ENCODE measurements at places on chromosomes 2 and 18.

DNA sequence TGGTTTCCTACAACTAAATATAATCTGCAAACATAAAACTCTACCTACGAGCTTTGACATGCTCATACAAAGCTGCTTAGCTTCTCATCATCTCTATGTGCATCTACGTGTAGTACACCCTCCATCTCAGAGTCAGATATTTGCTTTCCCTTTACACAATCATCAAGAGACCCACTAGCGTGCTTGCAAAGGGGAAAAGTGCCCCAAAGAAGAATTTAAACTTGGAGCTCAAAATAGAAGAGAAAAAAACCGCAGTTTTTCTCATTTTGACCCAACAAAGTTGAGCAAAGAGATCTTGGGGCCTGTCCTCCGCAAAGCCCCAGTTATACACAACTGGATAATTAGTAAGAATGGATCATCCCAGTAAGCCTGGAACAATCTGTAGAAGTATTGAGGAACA is 104.1 kb downstream of the PAX3 start:
- no peak for DNase-seq

DNA sequence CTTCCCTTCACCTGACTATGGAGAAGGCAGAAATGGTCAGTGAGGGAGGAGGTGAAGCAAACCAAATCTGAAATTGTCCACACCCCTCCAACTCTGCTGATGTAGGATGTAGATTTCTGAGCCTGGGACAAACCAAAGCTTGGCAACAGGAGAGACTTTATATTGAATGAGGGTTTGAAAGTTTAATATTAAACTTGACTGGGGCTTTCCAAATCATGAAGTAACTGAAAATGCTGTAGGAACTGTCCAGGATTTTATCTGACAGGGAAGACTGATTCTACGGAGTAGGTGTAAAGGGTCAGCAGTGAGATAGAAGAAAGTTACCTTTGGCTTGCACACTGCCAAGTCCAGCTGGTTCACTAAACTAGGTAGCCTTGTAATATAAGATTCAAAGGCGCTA is 194.5 kb downstream of the TDRD15 start:
- no peak for DNase-seq

GRCh38 chr2:197947219-197947757 is 142.9 kb downstream of the PLCL1 start:
- DNase-seq, result no peak

DNA sequence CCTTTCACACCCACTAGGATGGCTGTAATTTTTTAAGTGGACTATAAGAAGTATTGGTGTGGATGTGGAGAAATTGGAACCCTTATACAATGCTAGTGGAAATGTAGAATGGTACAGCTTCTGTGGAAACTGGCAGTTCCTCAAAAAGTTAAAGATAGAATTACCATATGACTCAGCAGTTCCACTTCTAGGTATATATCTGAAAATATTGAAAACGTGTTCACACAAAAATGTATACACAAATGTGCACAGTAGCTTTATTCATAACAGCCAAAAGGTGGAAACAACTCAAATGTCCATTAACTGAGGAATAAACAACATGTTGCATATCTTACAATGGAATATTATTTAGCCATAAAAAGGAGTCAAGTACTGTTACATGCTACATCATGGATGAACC is 17.7 kb downstream of the TANK start:
- DNase-seq, result no peak

DNA sequence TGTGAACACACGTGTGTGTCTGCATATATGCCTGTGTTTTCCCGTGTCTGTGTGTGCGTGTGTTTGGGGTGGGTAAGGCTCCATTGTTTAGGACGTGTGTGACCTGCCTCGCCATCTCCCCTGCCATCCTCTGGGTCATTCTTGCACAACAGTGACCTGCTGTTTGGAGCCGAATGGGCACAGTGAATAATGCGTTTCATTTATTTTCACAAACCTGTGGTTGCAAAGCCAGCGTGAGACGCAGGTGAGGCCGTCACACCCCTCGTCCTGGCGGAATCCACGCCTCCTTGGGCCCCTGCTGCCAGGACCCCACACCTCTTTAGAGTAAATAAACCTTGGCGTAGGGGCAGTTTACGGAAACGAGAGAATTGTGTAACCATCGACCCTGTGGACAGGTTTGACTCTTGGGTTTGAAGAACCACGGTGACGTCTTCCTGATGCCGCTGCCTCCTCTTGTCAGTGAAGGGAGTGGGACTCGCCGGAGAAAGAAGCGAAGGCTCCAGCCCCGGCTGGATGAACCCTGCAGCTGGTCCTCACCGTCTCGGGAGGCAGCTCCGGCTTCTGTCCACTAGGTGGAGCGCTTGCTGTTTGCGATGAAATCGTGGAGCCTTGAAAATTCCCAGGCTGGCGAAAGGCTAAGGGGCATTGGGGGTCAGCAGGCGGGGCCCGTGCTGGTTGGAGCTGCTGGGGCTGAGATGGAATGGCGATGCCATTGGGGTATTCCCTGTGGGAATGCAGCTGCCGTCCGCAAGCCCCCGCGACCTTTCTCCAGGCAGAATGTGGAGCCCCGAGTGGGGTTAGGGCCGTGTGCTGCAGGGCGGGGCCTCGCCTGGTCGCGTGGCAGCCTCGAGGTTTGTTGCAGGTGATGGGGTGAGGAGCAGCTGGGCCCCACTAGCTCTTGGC is 81.1 kb downstream of the RTP5 start:
- DNase-seq, result peak; percentile 69

GRCh38 chr2:73202156-73203054 is at the start of gene NOTO:
TSS of gene NOTO (plus strand) at chr2:73202574. CDS start at chr2:73202667, 93 bp downstream.
- DNase-seq, result peak; percentile 10

DNA sequence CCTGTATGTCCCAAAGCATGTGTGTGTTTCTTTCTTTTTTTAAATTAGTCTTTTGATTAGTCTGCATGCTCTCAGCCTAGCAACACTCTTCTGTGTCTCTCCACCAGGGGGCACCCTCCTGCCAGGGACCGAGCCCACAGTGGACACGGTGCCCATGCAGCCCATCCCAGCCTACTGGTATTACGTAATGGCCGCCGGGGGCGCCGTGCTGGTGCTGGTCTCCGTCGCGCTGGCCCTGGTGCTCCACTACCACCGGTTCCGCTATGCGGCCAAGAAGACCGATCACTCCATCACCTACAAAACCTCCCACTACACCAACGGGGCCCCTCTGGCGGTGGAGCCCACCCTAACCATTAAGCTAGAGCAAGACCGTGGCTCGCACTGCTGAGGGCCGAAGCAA is 93.8 kb downstream of the NRP2 start:
- DNase-seq, result peak; percentile 46

GRCh38 chr2:18238209-18238608 is 322.2 kb downstream of the RDH14 start:
- DNase-seq, result peak; percentile 3

- no peak for DNase-seq
Measured at GRCh38 chr2:128801576-128801975, 482.9 kb upstream of the HS6ST1 start.

DNA sequence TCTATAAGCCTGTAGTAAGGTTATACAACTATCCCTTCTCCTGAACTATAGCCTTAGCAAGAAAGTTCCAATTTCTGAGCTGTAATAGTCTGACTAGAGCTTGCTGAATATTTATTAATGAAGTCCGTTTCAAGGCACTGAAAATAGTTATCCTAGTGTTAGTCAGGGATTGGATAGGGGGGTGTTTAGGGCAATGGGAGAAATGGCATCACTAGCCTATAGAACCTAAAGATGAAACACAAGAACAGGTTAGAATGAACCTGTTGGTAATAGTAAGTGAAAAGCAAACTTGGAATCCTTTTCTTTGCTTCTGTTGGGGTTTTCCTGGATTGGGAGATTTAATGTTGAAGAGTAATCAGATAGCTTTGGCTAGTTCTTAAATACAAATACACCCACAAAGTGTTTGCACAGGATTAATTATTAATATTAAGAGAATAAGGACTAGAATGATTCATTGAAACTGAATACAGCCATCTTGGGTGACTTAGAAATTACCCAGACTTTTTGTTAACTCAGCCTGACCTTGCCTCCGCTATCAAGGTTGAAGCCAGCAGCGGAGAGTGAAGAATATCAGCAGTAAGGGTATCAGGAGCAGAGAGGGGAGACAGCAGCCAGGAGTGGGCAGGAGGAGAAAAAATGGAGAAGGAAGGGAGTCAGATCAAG is 14.4 kb downstream of the CCNT2 start:
- DNase-seq, result no peak

DNA sequence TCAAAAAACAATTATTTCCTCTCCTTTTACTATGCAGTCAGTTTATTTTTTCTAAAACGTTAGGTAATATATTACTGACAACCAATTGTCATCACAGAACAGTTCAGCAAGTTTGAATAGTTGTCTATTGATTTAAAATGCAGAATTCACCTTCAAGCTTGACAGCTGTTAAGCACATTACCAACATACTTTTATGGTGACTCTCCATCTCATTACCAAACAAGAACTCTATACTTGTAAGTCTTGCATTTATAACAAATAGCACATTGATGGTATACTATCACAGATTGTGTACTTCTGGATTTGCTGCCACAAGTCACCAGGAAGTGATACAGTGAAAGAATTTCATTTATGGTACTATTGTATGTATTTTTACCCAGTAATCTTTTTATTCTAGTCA is 99.4 kb upstream of the PPP1CB start:
- DNase-seq, result no peak

GRCh38 chr2:234446404-234447076 is 50.3 kb downstream of the ARL4C start:
- DNase-seq, result no peak

- peak; percentile 76 for DNase-seq
Measured at GRCh38 chr2:166344286-166345113, 31.2 kb downstream of the SCN9A start.

GRCh38 chr2:60551240-60552077 is 2.0 kb downstream of the BCL11A start:
- peak; percentile 63 for DNase-seq

GRCh38 chr2:51613-52012 is 5.3 kb upstream of the FAM110C start:
- no peak for DNase-seq

All from fibroblast of pulmonary artery (primary cell).